ENCODE measurements at places on chromosomes 12 and 14.
A peak's percentile ranks its signal among the peaks of the same experiment; 100 is the strongest.

GRCh38 chr12:1073652-1074051 is 82.6 kb downstream of the ERC1 start:
- no peak for DNase-seq

DNA sequence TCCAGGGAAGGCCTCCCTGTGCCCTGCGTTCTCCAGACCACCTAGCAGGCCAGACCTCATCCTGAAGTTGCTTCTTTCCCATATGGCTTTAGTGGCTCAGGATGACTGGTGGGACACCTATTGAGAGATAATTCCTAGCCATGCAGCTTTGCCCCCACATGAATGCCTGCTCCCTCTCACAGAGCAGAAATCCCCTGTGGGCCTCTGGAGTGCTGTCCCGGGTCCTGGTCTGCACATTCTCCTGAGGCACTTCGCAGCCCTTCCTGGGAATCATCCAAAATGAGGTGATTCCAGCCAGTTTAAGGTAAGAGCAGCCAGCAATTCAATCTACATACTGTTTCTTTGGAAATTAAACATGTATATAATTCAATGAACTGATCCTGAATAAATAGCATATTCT is 135.9 kb downstream of the GPR65 start:
- no peak for DNase-seq

GRCh38 chr14:95814363-95815225 is 62.0 kb upstream of the TUNAR start:
- no peak for DNase-seq

DNA sequence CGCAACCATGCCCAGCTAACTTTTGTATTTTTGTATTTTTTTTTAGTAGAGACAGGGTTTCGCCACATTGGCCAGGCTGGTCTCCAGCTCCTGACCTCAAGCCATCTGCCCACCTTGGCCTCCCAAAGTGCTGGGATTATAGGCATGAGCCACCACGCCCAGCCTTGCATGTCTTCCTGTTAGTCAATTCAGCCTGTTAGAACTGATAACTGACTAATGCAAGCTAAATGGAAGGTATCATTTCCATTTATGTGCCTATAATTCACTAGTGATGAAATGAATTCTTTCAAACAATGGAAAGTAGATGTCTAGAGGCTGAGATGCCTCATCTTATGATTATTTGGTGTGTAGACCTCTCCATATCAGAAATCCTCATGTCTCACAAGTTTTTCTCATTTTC is 37.3 kb upstream of the DIP2B start:
- DNase-seq: no peak

DNA sequence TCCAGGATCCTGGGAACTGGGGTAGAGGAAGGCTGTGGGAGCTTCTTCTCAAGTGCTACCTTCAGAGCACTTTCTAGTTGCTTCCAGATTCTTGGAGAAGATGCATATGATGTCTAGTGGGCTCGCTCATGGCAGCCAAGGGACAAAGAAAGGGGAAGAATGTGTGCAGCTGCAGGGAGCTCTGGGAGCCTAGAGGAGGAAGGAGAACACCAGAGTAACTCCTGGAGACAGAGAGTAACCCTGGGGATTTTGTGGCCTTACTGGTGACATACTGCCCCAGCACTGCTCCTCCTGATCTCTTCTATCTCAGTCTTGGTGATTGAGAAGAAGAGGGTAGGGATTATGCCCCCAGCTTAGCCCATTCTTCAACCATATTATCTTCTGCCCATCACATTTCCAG is 10.3 kb upstream of the SP7 start:
- no peak for DNase-seq

- peak; percentile 73 for DNase-seq
Measured at GRCh38 chr14:33435911-33436689, 497.4 kb downstream of the NPAS3 start.

DNA sequence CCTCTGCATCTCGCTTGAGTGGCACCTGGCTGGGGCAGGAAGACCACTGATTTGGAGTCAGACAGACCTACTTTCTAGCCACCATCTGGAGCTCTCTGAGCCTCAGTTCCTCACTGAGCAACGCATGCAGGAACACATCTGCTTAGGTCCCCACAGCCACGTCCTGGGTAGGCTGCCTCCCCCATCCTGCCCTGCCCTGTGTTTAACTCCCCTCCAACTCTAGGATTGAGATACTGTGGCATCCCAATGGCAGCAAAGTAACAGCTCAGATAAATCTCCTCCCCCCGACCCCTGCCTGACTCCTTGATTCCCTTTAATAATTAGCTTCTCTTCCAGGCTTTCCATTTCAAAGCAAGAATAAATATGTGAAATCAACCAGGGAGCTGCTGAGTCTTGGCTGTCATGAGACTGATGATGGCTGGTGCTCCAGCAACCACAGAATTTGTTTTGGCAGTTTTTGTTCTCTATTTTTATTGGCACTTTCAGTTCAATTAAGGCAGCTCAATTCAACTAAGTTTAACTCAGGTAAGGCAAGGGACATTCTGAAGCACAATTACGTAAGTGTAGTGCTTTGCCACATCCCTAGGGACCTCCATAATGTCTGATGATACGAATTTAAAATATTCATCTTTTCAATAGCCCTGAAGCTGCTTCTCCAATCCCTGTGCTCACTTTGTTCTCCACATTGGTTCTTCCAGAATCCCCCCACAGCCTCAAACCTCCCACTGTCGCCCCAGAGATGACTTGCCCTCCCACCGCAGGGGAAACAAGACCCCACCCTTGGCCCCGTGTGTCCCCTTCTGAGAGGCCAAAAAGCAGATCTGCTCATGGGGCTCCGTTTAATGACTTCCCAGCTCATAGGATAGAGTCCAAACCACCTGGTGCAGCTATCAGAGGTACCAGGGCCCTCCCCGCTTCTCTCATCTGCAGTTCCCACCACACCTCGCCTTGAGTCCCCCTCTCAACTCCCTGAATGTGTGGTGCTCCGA is 58.2 kb downstream of the ESR2 start:
- DNase-seq: no peak

- no peak for DNase-seq
Measured at GRCh38 chr12:3002646-3003045, 43.4 kb downstream of the TEAD4 start.

GRCh38 chr14:89025561-89026236 is 201.2 kb downstream of the TTC8 start:
- DNase-seq: no peak

- no peak for DNase-seq
Measured at GRCh38 chr14:22466491-22466890, 122.5 kb downstream of the DAD1 start.

DNA sequence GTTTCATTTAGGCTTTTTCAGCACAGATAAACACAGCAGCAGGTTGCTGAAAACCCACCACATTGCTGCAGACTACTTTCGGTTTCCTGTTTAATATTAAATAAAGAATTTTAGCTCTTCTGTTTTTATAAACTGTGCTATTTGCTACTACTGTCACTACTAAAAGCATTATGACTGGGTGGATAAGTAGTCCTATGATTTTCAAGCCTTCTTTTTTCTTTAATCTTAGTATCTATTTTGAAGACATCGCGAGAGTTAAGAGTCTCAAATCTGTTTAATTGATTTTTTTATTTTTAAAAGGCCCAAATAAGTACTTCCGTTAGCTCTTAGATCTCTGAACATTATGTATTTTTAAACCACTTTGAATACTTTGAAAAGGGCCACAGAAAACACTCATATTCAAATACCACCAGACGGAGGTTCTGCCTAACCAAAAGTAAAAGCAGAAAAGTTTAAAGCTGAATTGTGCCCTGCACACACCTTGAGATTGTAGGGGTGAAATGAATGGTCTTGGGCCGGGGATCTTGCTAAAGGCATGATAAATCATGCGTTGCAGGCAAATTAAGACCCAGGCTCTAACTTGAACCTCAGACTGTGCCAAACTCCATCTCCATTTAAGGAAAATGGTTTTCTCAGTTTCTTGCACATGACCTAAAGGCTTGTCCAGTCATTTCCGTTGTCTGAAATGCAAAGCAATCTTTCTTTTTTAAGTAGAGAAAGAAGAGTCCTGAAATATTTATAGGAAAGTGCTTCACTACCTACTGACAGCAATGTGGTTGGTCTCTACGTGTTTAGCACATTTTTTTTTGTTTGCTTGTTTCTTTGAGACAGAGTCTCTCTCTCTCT is 13.6 kb upstream of the FOXN3 start:
- DNase-seq: no peak

- DNase-seq: no peak
Measured at GRCh38 chr14:24122416-24122815, 7.7 kb upstream of the NRL start.

DNA sequence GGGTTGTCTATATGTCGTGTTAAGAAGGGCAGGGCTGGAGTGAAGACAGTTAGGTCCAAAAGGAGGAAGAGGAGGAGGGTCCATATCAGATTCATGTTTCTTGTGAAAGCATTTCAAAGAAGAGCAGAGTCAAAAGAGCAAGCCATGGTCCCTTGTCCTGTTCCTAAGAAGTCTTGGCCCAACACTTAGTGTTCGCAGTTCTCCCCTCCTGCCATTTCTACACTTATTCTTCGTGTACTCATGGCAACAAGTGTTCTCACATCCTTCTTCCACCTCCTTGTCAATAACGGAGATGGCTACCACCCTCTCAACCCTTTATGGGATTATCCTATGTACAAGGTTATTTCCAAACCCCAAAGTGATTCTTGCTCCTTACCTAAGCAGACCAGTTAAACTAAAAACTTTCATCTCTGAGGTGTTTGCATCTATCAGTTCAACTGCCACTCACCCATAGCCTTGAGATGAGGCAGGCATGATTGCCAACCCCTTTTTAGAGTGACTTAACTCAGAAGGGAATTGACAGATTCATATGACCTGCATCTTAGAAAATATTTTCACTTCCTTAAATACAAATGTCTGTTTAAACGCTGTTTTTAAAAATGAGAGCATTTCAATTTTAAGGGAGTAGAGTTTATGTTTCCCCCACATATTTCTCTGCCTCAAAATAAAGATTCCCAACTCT is 19.8 kb upstream of the RNASE2 start:
- no peak for DNase-seq

- no peak for DNase-seq
Measured at GRCh38 chr12:66345212-66345611, 42.9 kb downstream of the HELB start.

DNA sequence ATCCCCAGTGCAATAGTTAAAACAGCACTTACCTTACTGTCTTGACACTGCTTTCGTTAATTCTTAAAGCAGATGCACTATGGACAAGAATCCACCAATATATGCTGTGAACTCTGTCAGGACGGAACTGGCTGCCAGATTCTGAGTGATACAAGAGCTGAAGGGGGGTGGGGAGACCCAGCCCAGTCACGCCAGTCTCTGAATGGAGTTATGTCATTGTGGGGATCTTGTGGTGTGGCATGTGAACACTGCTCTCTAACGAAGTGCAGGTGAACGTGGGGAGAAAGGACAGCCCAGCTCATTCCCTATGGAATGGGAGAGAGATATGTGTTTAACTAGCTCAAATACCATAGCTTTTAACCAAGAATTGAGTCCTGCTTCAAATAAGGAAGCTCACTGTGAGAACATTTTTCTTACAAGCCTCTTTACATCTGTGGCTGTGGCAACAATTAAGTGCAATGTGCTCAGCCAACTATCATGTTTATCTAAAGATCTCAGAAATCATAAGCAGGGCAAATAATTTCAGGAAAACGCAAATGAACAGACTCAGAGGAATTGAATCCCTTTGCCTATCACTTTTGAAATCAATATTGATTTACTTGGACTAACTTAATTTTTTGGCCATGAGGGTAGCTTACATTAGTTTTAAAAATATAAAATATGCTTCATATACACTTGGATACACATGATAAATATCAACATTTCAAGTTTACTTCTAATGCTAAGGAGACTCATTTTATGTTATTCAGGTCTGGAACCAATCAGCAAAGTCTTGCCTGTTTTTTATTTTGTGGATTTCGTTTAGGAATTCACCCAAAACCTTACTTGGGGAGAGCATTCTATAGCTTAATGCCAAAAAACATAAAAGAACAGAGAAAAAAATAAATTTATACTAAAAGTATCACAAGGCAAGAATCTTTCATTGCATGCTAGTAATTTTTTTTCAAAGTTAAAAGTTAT is at the start of gene LUM:
Gene LUM (minus strand): TSS at position 129 of the 960 bp plus-strand sequence. CDS start 2,515 bp downstream, outside the sequence.
- peak; percentile 37 for DNase-seq

DNA sequence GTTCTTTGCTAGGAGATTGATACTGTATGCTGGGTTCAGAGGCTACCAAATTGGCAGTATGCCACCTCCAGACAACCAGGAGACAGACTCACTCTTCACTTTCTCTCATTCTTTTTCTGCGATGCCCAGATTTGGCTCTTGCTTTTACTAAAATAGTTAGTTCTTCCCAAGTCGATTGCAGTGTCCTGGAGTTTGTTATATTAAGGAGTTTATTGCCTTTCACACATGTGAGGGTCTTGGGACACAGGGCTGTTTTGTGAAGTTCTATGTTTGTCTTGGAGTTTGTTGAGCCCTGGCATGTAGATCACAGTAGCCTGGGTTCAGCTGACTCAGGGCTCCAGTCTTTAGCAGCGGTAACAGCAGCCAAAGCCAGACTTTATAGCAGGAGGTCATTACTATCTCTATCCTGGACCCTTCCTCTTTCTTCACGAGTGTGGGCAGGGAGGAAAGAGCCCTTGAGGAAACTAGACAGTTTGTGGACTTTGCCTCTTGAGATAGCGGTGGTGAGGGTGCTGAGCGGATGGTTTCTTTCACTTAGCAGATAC is 1.6 kb downstream of the MLEC start:
- no peak for DNase-seq

Measured in non-pigmented ciliary epithelial cell (primary cell).